ENCODE measurements at places on chromosomes 4 and X.

DNA sequence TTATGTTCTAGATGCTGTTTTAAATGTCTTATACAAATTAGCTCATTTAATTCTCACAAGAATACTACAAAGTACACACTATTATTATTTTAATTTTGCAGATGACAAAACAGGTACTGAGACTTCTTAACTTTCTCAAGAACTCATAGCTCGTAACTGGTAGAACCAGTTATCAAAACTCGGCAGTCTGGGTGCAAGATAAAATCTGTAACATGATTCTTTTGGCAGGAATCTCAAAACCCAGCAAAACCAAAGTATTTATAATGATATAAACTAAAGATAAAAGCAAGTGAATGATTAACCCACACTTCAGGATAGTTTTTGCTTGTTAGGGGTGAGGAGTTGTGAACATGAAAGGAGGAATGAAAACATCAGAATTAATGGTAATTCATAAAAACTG, 27.6 kb downstream of the CLNK start:
- no peak for DNase-seq

GRCh38 chr4:183691897-183692296, 32.8 kb downstream of the TRAPPC11 start:
- DNase-seq: no peak

DNA sequence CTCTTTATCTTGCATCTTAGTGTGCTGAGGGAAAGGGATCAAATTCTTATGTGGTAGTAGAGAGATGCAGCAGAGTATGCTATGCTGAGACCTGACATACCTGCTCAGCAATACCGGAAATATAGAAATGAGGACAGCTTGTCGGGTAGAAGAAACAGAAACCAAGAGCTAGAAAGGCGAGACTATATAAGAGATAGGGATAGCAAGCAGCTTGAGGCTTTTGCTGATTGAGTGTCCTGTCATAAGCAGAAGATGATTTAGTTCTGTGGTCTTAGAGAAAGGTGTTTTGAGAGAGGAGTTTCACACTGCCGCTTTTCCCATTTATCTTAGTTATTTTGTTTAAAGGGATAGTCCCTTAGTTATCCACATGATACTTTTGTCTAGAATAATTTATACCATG, 31.7 kb downstream of the USP9X start:
- no peak for DNase-seq

GRCh38 chrX:9062641-9063040, 28.7 kb upstream of the FAM9B start:
- no peak for DNase-seq

DNA sequence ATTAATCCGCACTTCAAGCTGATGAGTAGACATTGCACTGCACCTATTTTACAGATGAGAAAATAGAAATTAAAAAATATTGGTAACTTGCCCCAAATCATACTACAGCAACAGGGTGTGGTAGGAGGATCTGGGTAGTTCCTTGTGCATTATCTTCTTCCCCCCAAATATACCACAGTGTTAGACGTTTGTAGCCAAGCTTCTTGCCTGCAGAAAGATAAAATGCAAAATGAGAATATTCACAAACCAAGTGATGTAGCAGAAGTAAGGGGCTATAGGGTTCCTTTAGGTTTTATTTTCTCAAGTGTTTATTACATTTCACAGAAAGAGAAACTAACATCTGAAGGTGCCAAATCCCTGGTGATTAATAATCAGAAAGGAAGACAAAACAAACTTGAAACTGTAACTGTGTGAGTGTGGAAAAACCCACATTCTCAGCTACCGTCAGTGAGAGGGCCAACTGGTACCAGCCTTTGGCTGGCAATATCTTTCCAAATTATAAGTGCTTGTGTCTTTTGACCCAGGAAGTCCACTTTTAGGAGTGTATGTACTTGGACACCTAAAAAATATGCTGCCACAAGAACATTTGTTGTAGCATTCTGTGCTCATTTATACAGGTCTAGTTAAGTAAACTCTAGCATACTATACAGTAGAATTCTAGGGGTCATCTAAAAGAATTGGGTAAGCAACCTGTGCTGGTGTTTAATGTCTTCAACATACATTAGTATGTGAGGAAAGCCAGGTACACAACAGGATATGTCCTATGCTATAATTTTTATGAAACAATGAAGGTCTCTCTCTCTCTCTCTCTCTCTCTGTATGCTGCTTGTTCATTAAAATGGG, 6.7 kb upstream of the CD38 start:
- no peak for DNase-seq

DNA sequence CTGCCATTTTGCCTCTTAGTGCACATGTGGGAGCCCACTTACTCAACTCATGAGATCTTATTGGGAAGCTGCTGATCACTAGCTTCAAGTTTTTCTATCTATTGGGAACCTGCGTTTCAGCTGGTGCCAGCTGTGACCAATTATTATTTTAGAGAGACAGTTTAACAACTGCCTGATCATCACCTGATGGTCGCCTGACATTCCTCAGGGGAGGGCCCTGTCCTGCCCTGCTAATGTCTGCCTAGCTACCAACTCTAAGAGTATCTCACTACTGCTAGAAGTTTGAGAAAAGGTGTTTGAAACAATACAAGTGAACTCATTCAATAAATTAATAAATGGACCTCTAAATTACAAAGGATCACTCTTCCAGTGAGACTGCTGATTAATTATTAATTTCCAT, 95.5 kb downstream of the PCDH7 start:
- DNase-seq: no peak

GRCh38 chrX:130174045-130174704, 2.4 kb downstream of the RAB33A start:
- DNase-seq: no peak

DNA sequence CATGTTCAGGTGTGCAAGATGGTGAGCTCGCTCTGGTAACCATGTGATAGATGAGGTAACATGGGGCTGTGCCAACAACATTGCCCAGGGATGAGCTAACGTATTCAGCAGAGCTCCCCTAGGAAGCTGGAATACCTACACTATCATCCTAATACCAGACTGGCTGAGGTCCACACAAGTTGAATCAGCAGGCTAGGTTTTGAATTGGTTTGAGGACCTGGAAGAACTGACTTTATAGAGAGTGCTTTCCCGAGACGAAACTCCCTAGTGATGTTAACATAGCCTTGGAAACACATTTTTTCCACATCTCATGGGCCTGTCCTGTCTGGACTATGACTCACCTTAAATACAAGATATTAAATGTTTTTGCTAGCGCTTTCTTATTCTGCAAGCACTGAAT, 56.7 kb downstream of the IGFBP7 start:
- DNase-seq: no peak

GRCh38 chrX:154720067-154720466, 30.8 kb downstream of the GAB3 start:
- DNase-seq: no peak

- DNase-seq: no peak
These were observed 2.3 kb downstream of the TMEM187 start for GRCh38 chrX:153974726-153975286.

GRCh38 chrX:150886381-150886780, 12.1 kb downstream of the CD99L2 start:
- DNase-seq: no peak

- DNase-seq: no peak
These were observed 105.9 kb downstream of the SHROOM4 start for GRCh38 chrX:50707955-50708699.

GRCh38 chr4:74042681-74043080, 4.2 kb upstream of the CXCL3 start:
- no peak for DNase-seq

- DNase-seq: no peak
These were observed 50.0 kb upstream of the AADAT start for GRCh38 chr4:170139764-170140163.

GRCh38 chr4:81704461-81704860, 232.8 kb upstream of the RASGEF1B start:
- DNase-seq: no peak

DNA sequence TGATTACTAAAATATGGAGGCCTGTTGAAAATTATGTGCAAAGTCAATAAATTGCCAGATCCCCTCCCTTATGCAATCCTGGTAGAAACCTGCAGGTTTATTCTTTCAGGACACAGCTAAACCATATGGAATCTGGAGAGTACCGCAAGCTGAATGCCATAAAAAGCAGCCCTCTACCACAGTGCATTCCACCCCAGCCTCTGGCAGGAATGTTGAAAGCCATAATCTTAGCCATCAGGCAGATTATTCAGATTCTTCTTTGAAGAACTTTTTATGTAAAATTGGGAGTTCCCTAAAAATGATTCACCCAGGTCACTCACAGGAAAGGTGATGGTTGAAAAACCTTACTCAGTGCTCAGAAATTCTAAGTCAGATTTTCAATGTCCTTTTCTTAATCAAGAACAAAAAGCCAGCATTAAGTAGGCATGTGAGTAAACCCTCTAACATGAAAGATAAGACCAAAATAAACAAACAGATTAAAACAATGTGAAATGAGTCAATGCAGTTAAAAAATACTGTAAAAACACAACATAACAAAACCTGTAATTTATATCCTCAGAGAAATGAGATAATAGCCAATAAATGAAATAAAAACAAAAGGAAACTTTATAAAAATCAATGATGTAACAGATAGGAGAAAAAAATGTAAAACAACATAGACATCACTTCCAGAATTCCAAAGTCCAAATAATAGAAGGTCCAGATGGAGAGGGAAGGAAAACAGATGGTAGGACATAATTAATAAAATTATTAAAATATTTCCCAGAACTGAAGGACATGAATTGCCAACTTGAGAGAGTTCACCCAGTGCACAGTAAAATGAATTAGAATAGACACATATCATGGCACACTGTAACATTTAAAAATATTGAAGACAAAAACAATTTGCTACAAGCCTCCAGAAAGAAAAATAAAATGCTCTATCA, 226.9 kb downstream of the FSTL5 start:
- no peak for DNase-seq

DNA sequence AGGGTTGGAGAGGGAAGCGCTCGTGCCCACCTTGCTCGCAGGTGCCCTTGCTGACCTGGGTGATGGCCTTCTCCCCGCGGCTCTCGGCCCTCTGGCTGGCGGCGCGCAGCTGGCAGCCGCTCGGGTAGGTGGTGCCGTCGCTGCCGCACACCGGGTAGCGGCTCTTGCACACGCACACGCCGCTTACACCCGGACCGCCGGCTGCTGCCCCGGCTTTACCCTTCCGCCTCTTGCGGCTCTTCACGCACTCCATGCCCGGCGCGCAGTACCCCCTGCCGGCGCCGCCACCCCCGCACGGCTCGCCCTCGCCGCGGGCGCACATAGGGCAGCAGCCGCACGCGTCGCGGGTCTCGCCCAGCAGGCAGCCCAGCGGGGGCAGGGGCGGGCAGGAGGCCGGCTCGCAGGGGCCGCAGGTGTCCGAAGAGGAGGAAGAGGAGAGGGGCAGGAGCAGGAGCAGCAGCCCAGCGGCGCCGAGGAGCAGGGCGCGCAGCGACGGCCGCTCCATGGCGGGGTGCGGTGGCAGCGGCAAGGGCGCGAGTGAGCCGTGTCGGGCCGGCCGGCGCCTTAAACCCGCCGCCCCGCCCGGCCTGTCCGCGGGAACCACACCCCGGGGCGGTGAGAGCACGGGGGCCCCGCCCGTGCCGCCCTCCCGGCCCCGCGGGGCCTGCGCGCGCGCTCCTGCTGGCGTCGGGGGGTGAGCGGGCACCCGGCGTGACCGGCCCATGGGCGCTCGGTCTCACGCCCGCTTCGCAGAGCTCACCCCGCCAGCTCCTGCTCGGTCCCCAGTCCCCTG, at the start of gene IGFBP7:
TSS of gene IGFBP7 (minus strand) at position 539 of the 793 bp plus-strand sequence. CDS start at position 505, 34 bp downstream.
- no peak for DNase-seq

DNA sequence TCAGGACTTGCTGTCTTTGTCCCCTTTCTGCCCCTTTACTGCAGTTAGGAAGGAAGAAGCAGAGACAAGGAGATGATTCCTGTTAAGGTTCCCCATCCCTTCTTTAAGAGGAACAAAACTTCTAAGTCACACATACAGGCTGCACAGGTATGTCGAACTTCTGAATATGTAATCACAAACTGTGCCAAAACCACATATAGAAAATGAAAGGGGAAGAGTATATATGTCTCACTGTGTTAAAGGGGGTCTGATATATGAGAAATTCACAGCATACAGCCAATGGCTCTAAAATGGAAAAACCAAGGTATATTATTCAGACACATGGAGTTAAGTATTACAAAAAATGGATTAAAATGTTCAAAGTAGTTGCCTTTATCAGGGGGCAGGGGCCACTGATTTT, 11.7 kb downstream of the CFAP97 start:
- DNase-seq: no peak

- no peak for DNase-seq
These were observed 61.9 kb downstream of the HOPX start for GRCh38 chr4:56619160-56619559.

- DNase-seq: no peak
These were observed at the start of gene HTATSF1 for GRCh38 chrX:136497556-136498052. HTATSF1 (plus strand) TSS chrX:136497592; CDS start chrX:136497685, 93 bp downstream.

GRCh38 chrX:5638572-5638971, 590.1 kb downstream of the NLGN4X start:
- DNase-seq: no peak

- DNase-seq: no peak
These were observed 1.0 kb upstream of the BLOC1S4 start for GRCh38 chr4:6714954-6715353.

DNA sequence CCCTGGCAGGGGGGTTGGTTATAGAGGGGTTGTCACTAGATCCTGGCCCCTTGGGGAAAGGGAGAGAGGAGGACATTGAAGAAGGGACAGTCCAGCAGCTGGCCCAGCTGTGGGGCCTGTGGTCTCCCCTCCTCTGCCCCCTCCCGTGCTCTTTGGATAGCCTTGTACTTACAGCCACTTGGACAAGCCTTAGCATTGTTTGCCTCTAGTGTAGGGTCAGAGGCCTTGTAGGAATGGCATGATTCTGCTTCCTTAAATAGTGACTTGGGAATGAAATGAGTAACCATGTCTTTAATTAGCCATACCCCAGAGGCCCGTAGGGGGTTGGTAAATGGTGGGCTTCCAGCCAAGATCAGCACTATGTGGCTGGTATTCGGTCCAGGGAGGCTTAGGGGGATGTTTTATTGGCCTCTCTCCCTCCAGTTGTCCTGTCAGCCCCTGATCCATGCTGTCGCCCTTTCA, 230.6 kb downstream of the PTTG2 start:
- no peak for DNase-seq

DNA sequence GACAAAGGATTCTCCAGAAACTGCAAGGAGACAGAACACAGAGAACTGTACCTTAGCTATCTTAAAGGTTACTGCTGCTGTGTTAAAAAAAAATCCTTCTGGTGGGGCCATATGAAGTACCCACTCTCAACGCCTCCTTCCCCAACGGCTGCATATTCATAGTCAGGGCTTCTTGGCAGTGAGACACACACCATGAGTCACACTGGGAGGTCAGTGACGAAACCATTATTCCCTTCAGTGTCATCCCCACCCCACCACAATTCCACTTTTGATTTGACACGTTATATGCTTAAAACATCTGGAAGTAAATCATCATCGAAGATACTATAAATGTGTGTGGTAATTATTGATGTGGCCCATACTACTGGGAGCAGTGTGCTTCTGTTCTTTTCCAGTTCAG, 271.5 kb downstream of the LDB2 start:
- DNase-seq: no peak
